ENCODE measurements at places on chromosomes 16 and 17.

GRCh38 chr16:56324406-56324805 is 100.9 kb downstream of the AMFR start:
- peak; percentile 57 for DNase-seq

- DNase-seq = no peak
These were observed 573.9 kb downstream of the KCNJ18 start for GRCh38 chr17:22266231-22266630.

DNA sequence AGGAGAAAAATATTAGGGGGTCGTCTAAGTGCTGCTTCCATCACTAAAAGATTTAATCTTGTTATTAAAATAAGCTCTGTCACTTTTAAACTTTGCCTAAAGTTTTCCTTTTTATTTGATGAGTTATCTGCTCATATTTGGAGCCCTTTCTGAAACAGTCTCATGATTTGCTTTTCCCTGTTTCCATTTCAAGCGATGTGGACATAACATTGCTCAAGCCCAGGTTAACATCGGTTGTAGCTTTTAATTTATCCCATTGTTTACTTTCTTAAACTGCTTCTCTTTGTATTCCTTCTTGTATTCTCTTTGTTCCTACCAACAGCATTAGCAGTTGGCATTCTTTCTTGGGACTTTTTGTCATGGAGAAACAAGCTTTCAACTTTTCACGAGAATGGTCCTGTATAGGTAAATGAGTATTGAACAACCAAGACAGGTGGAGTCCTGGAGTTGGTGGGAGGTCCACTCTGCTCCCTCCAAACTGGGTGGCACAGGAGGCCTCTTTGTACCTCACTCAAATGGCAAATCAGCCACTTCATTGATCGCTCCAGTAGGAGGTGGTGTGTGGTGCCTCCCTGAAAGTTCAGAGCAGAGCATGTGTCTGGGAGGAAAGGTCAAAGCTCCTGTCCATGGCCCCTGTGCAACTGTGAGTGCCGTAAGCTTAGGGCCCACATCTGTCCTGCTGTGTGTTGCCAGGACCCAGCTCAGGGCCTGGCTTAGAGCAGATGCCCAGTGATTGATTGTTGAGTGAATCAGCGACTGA is 107.0 kb downstream of the CYLD start:
- no peak for DNase-seq

- DNase-seq = no peak
These were observed 16.4 kb downstream of the GRIN2C start for GRCh38 chr17:74843352-74843627.

GRCh38 chr17:48187872-48188608 is 80.5 kb downstream of the SNX11 start:
- no peak for DNase-seq

GRCh38 chr17:77641718-77642117 is 316.8 kb upstream of the TNRC6C start:
- DNase-seq = no peak

- no peak for DNase-seq
These were observed 12.5 kb downstream of the CDH13 start for GRCh38 chr16:82639263-82639662.

DNA sequence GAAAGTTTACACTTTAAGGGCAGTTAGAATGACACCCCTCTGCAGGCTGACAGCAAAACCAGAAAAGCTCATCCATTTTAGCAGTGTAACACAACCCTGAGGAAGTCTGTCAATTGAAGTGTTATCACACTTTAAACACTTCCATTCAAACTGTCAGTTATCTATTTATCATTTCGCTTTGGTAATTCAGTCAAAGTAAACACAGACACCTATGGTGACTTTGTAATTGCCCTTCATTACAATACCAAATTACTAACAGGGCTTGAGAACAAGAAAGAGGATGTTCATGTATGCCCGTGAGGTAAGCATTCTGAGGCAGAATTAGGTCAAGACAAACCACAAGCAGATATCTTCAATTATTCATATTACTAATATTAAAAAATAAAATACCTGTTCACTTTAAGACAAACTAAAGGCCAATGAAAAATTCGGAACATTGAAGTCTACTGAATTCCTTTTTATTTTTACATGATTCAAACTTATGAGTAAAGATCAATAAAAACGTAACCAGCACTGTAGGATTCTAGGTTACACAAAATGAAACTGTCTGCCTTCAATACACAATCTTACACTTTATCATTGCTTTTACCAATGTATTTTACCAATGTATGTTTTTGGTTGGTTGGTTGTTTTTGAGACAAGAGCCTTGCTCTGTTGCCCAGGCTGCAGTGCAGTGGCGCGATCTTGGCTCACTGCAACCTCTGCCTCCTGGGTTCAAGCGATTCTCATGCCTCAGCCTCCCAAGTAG is 57.1 kb downstream of the BRIP1 start:
- no peak for DNase-seq

GRCh38 chr16:85265161-85265784 is 153.0 kb upstream of the CIBAR2 start:
- DNase-seq = no peak

DNA sequence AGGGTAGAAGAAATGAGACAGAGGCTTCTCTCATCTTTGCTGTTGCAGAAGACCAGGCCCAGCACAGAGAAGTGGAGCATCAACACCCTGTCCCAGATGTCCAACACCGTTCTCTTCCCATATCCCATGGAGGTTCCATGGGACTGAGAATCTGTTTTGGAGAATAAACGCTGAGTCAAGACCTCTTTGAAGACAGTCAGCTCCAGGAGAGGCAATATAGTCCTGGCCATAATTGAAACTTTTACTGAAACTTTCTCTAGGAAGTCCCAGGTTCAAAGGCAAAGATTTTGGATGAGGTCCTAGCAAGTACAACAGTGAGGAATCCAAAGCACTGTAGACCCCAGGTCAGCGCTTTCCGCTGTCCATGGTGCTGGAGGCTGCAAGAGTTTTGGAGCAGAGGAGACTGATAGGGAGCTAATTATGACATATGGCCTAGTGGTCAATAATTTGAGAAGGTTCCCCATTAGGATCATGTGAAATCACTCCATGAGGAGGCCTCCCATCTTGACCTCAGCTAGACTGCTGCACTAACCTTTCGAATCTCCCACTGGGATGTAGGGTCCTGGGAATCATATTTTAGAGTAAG is 36.0 kb downstream of the OSBPL7 start:
- no peak for DNase-seq

- peak; percentile 97 for DNase-seq
These were observed 1.5 kb upstream of the ALOXE3 start for GRCh38 chr17:8119581-8120519.

DNA sequence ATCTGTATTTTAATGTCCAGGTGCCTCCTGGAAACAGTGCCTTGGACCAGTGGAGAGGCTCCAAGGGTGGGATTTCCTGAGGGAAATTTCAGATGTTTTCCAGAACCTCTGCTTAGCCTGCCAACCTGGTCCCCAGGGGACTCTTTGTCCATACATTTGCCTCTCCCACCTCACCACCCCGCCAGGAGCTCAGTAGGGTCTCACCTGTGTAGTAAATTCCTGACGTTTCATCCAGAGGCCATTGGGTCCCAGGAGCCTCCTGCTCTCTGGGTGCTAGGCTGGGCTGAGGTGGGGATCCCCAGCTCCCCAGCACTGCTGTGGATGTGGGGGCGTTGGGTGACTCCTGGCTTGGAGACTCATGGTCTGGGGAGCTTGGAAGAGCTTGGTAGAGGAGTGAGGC is 2.7 kb downstream of the NLRP1 start:
- no peak for DNase-seq

DNA sequence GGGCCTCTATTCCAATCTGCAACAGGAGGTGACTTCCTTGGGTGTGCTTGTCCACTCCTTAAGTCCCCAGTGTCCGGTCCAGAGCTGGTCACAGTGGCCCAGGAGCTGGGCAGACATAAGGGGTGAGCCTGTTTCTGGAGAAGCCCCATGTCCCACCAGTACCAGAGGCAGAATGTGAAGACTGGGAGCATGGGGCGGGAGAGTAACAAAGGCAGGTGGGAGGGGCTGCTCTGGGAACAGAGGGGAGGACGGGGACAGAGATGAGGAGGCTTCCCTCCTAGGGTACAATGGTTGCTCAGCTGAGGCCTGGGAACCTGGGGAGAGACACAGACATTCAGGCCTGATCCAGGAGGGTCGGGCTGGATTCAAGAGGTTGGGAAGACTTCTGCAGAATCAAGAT is 323.3 kb upstream of the TNRC6C start:
- DNase-seq = no peak

DNA sequence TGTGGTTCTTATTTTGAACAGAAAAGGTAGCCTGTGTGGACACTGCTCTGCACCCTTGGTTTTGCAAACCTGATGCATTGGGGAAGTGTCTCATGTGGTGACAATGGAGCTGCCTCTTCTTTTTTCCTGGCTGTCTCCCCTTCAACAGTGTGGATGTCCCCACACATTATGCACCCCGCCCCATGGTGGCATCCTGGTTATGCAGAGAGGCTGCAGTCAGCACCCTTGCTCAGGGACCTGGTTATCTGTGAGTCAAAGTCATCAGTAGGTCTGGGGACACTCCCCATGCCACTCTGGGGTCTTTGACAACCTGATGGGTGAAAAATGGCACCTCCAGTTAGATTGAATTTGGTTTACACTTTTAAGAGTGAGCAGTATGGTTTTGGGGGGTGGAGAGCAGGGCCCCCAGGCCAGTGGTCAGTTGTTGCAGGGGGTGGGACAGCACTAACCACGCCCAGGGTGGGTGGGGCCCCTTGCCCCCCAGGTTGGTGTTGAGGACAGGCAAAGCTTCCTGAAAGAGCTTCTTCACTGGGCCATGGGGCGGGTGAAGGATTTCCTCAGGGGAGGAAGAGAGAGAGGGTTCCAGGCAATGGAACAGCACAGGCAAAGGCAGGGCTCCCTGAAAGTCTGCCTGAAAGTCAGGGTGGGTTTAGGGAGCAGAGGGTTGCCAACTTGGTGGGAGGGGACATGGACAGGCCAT is 24.6 kb upstream of the KCNJ12 start:
- DNase-seq = no peak

DNA sequence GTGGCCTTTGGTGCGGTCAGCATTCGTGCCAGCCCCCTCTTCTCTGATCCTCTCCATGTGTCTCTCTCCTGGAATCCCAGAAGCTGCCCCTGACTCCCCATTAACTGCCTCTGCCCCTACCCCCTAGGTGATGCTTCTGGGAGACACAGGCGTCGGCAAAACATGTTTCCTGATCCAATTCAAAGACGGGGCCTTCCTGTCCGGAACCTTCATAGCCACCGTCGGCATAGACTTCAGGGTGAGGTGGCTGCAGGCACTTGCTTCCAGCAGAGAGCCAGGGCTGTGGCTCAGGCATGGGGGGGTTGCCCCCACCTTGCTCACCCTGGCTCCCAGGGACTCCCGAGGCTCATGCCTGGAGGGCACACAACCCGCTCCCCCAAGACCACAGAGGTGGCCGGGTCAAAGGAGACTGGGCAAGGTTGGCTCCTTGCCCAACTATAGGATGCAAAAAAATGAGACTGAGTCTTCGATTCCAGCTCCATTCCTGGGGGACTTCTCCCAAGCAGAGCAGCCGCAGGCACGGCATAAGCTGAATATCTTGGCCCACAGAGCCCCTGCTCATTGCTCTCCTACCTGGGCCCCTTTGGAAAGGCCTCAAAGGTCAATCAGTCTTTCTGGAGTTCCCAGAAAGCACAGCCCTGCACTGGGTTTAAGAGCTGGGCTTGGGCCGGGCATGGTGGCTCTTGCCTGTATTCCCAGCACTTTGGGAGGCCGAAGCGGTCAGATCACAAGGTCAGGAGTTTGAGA is 3.8 kb downstream of the RAB37 start:
- DNase-seq = no peak

DNA sequence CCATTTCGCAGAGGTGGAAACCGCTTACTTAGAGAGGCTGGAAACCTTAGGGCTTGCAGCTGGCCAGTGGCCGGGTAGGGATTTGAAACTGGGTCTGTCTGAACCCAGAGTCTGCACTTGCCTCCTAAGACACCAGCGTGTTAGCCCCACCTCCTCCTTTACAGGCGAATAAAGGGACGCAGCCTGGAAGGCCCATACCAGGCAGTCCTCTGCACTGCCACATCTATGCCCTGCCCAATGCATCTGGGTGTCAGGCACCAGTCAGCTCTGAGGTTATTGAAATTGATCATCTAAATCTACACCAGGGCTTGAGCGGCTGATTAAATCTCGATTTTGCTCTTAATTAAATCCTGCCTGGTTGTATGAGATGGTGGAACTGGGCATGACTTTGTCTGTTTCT is 19.9 kb upstream of the NAGS start:
- DNase-seq = no peak

- peak; percentile 92 for DNase-seq
These were observed 202.2 kb upstream of the CHMP6 start for GRCh38 chr17:80789356-80789902.

- DNase-seq = no peak
These were observed 50.4 kb downstream of the VAT1L start for GRCh38 chr16:77838597-77839255.

DNA sequence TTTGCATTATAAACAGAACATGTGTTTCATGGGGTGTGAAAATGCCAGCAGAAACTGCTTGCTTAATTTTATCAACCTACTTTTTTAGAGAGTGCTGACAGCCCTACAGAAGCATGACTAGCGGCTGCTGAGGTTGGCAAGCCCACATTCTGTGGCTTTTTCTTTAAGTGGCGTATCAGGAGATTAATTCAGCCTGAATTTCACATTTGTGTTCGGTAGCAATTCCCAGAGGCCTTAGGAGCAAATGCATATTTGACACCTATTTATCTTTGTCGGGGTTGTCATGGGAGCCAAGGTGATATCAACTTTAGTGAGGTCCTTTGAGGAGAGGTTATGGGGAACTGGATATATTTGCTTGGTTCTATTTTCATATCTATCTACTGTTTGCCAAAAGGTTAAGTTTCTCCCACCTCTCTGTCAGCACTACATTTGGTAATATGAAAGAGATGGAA is 140.9 kb downstream of the KCNJ2 start:
- DNase-seq = no peak

- DNase-seq = peak; percentile 76
These were observed 1.0 kb upstream of the AIPL1 start for GRCh38 chr17:6435968-6436367.

- DNase-seq = no peak
These were observed 6.3 kb downstream of the TRAF7 start for GRCh38 chr16:2161911-2162310.

GRCh38 chr16:2787406-2787805 is at the start of gene PRSS33:
PRSS33 (minus strand) TSS chr16:2787560; CDS start chr16:2786547, 1,013 bp downstream.
- no peak for DNase-seq

DNA sequence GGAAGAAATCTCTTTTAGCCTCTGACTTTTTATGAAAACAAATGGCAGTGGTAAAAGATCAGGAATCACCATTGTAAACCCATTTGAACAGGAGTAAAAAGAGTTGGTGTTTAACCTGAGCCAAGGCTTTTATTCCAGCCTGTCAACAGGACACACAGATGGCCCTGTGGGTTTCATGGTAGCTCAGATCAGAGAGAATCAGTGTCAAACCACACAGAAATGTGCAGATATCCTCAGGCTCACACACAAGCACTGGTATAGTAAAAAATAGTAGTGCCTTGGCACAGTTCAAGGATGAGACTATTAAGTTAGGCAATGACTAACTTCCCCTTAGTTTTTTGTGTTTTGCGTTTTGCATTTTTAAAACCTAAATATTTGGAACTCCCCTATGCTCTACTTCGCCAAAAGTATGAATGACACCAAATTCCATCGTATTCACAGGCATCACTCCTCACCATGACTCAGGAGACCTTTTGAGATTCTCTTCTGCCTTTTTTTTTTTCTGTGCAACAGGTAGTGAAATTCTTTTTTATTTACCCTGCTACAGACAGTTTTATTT is 1200.0 kb downstream of the CDH11 start:
- DNase-seq = no peak

- DNase-seq = no peak
These were observed 42.1 kb downstream of the MPRIP start for GRCh38 chr17:17084317-17084835.

- DNase-seq = no peak
These were observed 38.0 kb downstream of the HEATR3 start for GRCh38 chr16:50103764-50104163.

All from A172 (cell line).